AG10803 (cell line): ENCODE measurements at places on chromosomes 5 and 9.

GRCh38 chr5:16740811-16741392, 124.1 kb upstream of the RETREG1 start:
- DNase-seq: peak; percentile 41

DNA sequence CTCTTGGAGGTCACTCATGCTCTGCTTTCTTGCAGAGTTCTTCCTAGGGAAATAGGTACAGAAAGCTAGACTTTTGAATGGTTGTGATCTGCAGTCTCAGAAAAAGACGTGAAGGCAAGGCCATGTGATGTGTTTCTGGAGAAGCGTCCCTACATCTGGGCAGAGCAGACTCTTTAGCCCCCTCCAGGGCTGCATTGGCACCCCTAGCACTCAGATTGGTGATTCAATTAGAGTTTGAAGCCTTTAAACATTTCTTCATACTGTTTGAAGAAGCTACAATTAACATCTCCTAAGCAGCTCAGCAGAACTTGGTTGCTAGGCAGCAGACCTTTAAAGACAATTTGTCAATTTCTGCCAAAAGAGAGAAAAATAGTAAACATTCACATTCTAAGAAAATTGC, 21.6 kb downstream of the JADE2 start:
- DNase-seq: no peak

GRCh38 chr9:22142671-22143070, 133.6 kb upstream of the CDKN2B start:
- no peak for DNase-seq

GRCh38 chr5:175617447-175617846, 40.4 kb upstream of the HRH2 start:
- no peak for DNase-seq

DNA sequence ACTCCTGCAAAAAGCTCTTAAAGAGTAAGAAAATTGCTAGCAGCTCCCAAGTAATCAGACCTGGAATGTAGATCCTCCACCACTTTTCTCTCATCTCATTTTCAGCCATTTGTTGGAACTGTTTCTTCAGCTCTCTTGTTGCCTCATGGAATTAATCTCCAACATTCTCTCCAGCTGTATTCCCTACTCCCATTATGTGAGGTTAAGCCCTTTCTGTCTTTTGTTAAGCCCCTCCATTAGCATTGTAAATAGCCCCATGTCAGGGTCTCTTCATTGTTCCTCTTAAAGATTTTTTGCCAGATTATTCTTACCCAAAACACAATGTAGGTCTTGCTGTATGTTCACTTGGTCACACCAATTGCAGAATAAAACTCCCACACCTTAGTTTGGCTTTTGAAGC, 119.8 kb downstream of the PLPPR1 start:
- DNase-seq: no peak

DNA sequence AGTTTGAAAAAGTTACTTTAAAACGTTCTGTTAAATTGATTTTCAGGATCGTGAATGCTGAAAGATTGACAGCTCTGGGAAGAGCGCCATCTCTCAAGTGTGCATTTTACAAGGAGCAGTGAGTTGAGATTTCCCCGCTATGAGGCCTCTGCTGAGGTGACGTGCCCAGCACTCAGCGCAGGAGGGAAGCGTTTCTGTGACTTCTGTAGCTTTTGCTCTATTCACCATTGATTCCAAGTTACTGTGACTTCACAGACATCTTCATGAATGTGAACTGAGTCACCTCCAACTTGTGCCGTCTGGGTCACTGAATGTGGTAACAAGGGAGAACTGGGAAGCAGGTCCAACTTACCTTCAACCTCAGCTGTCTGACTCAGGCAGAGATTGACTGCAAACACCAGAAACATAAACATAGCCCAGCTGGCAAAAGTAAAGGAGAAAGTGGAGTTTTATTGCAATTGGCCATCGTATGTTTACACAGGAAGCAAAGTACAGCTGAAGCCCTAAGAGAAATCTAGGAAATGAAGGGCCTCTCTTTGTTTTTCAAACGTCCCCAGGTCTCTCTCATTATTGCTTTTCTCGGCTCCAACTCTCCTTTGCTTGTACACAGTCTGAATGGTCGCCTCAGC, 428.8 kb upstream of the CLINT1 start:
- DNase-seq: peak; percentile 52

GRCh38 chr9:14133394-14133793, 180.5 kb downstream of the NFIB start:
- DNase-seq: no peak

GRCh38 chr5:132830436-132831094, at the start of gene SHROOM1:
Gene SHROOM1 (minus strand): TSS chr5:132830647. CDS start chr5:132826140, 4,507 bp downstream.
- peak; percentile 43 for DNase-seq

- no peak for DNase-seq
These were observed 427.3 kb downstream of the ISL1 start for GRCh38 chr5:51810592-51810991.

DNA sequence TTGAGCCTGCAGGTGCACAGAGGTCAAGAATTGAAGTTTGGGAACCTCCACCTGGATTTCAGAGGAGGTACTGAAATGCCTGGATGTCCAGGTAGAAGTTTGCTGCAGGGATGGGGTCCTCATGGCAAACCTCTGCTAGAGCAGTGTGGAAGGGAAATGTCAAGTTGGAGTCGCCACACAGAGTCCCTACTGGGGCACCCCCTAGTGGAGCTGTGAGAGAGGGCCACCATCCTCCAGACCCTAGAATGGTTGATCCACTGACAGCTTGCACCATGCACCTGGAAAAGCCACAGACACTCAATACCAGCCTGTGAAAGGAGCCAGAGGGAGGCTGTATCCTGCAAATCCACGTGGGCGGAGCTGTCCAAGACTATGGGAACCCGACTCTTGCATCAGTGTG, 78.0 kb downstream of the GABRA1 start:
- no peak for DNase-seq

DNA sequence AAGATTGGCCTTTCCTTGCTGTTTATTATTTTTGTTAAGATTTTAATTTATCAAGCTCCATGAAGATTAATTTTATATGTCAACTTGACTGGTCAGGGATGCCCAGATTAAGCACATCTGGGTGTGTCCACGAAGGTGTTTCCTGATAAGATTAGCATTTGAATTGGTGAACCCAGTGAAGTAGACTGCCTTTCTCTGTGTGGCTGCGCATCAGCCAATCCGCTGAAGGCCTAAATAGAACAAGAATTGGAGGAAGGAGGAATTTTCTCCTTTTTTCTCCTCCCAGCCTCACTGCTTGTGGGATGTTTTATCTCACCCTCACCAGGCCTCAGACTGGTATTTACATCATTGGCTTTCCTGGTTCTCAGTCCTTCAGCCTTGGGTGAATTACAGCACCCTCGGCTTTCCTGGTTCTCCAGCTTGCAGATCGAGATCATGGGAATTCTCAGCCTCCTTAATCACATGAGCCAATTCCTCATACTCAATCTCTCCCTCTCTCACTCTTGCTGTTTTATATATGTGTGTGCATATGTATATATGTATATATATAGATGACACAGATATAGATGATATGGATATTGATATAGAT, 135.4 kb upstream of the SPEF2 start:
- no peak for DNase-seq

DNA sequence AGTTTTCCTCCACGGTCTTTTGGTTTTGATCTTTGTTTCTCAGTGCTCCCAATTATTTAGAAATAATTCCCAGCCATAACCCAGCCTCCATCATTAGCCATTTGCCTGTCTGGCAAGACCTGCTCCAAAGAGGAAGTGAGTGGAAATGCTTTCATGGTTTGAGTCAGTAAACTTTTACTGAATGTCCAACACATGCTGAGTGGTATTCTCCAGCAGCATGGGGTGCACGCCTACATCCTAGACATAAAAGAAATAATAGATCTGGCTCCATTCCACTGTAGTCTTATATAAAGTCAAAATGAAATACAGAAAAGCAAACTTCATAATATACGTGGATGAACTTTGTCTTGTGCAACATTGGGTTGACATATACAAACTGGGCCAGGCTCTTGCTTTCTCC, 757.2 kb downstream of the TLE1 start:
- DNase-seq: no peak

GRCh38 chr9:68780380-68780712, 75.3 kb downstream of the PIP5K1B start:
- DNase-seq: no peak

DNA sequence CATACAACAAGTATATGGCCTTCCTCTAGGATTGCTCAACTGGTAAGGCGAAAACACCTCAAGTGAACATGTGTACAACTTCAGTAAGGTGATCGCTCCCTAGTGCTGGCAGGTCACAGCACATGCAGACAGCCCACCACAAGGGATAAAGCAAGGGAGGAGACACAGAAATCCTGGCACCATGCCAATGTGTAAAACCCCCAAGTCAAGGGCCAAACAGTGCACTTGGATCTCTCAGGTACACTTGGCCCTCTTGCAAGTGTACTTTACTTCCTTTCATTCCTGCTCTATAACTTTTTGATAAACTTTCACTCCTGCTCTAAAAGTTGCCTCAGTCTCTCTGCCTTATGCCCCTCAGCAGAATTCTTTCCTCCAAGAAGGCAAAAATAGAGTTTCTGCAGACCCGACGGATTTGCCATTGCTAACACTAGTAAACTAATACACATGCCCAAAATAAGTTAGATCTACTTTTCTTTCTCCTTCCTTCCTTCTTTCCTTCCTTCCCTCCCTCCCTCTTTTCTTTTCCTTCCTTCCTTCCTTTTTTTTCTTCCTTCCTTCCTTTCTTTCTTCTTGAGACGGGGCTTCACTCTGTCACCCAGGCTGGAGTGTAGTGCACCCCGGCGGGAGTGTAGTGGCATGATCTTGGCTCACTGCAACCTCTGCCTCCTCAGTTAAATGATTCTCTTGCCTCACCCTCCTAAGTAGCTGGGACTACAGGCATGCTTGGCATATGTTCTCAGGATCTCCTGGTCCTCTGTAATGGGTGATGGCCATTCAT, 6.8 kb upstream of the LNPEP start:
- DNase-seq: no peak

DNA sequence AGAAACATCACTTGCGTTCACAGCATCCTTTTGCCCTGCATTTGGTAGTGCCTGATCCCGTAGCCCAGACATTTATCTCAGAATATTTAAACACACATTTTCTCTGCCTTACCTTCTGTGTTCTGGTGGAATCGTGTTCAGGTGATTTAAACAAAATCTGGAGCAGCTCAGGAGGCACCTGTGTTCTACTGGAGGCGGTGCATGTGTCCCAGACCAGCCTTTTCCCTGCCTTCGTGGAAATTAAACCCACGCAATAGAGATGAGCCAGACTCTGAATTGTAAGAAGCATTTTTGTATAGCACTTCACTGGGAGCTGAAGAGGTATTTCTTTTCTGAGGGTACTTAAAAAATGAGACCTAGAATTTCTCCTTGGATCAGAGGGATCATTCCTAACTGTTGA, 212.5 kb downstream of the MAST4 start:
- no peak for DNase-seq

DNA sequence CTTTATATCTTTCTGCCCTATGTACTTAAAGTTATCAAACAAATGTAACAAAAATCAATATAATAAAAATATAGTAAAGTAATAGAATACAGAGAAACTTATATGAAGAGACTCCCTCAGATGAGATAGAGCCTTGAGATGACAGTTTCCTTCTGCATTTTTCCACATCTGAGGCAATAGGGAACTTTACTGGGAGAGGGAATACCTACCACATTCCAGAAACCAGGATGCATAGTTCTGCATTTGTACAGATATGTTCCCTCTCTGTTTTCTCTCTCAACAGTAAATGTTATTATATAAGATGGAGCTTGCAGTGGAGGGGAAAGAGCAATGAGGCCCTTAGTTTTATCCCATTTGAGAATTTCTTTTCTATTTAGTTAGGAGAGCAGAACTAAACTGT, 109.6 kb upstream of the KCNN2 start:
- DNase-seq: no peak

GRCh38 chr9:17761984-17762676, 183.3 kb downstream of the SH3GL2 start:
- DNase-seq: no peak

DNA sequence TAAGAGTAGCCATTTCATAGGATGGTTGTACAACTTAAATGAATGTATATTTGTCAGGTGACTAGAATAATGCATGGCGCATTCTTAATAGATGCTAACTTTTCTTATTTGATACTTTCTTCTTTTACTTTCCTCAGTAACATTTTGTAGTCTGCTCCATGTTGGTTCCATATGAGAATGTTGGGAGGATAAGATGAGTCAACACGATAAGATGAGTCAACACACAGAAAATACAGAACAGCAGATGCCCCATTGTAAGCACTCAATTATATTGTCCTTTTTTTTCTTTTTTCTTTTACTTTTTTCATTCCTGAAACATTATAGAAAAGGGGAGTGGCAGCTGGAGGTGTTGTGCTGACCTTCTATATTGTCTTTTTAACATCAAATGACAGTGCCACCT, 92.3 kb upstream of the SPATA31C2 start:
- peak; percentile 23 for DNase-seq

DNA sequence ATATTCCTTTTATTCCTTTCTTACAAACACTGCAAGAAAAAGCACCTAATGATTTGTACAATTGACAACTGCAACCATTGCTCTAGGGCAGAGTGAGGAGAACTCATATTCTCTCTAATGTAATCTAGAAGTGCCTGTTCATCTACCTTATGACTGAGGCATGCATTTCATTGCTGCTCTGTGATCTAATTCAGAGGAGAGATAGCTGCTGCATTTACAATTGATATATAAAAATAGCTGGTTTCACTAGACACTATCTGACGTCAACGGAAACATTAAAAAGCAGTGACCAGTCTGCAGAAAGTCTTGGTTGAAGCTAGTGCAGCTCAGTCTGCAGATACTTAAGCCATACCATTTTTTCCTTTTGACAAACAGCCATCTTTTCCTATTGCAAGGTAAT, 72.8 kb upstream of the C6 start:
- DNase-seq: no peak

GRCh38 chr9:21837501-21837900, 35.1 kb downstream of the MTAP start:
- DNase-seq: no peak

GRCh38 chr9:107260437-107261081, 22.5 kb upstream of the RAD23B start:
- no peak for DNase-seq

GRCh38 chr5:35852084-35852734, 4.5 kb upstream of the IL7R start:
- DNase-seq: no peak

GRCh38 chr5:95920822-95921221, 40.8 kb downstream of the ELL2 start:
- DNase-seq: no peak

DNA sequence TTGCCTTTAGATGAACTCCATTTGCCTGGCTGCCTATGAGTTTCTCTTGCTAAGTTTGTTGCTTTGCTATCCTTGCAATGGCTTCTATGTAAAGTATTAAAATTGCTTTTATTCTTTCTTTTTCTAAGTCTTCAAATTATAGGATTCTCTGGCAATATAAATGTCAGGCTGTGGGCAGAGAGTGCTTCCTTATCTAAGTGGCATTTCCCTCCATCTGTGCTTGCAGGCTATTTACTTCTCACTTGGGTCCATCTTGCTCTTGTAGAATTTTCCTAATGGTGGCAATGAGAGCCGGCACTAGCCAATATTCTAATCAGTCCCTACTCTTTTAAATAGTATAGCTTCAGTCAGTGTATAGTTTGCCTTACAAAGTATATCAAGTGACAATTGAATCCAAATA, 63.3 kb downstream of the FAM174A start:
- no peak for DNase-seq

- peak; percentile 77 for DNase-seq
These were observed 294.4 kb downstream of the MARCHF11 start for GRCh38 chr5:15885156-15885555.
